ENCODE measurements at places on chromosomes 4 and X. TPM values are rescaled to one million over a fixed set of nuclear protein-coding genes. Genes with fewer than 3 reads are reported as not detected.

TXK gene
- not detected for total RNA-seq

GRCh38 chr4:10082047-10082446, 34.6 kb downstream of the WDR1 start:
- no peak for DNase-seq

DNA sequence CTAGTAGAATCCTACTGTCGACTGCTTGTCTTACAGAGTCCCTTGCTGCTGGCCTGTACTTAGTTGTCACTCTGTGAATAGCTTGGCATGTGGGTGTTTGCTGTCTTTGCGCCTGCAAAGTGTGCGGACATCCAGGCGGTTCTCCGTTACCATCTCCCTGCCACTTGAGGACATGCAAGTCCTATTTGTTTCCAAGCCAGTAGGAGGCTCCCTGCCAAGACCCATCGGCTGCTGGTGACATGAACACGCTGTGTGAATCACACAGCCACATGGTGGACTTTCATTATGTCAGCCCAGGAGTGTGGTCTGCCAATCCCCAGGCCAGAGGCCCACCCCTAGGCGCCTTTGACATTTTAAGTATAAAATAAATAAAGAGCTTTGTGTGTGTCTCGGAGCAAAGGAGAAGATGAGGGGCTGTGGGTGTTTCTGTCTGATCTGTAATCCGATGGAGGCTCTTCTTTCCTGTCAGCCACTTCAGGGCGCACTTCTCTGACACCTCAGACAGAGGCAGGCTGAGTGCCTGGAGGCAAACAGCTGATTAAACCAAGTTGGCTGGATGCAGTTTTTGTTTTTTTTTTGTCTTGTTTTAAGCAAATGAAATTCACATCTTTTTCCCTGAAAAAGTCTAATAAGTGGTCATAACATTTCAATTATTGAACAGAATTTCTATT, 51.5 kb downstream of the ALPK1 start:
- peak; percentile 57 for DNase-seq

DNA sequence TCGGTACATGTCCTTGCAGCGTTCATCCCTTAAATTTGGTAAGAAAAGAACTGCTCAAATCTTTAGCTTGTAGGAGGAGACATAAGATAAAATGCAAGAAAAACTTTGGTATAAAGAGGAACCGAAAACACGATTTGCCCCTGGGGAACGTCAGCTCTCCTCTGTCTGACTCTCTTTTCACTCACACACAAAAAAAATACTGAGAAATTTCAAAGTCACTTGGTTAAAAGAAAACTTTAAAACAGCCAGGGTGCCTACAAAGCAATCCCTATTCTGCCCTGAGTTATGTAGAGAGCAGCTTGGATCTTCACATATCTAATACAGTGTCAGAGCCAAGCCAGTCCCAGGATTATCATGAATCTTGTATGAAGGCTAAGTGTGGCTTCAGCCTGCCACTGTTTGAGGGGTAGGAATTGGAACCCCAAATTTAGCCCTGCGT, 248.5 kb upstream of the CXXC4 start:
- no peak for DNase-seq

DNA sequence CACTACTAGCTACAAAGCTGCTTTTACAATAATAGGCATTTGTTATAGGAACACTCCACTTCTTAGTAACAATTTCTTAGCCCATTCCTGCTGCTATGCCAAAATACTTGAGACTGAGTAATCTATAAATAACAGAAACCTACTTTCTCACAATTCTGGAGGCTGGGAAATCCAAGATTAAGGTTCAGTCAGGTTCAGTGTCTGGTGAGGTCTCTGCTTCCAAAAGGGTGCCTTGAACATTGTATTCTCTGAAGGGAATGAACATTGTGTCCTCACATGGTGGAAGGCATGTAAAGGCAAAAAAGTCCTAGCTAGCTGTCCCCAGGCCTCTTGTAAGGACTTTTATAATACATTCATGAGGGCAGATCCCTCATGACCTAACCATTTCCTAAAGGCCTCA, 7.0 kb downstream of the SLC9B1 start:
- DNase-seq = no peak

Measured in MCF 10A (cell line).